Thoracic aorta (tissue), 2 donors: ENCODE measurements at places on chromosomes 11 and 22. TPM values are rescaled to one million over a fixed set of nuclear protein-coding genes. Genes with fewer than 3 reads are reported as not detected.

DNA sequence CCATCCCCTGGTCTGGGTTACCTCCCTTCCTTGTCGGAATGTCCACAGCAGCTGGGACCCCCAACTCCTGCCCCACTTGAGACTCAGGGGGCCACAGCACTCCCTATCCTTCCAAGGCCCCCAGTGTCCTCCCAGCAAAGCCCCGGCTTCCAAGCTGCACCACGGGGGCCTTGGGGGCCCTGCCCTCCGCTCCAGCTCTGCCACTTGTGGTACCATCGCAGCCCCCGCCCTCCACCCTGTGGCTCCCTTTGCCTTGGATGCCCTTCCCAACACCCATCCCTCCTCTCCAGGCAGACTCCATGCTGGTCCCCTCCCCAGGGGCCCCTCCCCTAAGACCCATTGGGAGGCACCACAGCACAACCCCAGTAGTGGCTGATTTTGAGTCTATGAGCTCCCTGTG lies 17.3 kb downstream of the TMEM258 start:
- DNase-seq: no peak

The RHOD gene
- 31.9 TPM for total RNA-seq

The RASGRP2 gene
- 78.4 TPM for total RNA-seq

DNA sequence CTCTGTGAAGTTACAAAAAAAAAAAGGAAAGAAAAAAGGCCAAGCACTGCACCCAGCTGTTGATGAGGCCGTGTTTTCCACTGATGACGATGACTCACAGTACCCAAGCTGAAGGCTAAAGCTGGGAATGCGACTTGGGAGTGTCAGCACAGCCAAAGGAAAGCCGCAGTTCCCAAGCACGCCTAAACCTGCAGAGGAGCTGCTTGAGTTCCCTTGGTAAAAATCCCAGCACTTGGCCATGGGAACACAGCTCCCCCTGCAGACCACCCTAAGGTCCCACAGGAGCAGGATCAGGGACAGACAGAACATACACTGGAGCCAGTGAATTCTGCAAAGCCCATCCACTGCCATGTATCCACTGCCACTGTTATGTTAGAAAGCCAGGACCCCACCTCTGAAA lies 39.9 kb downstream of the SERGEF start:
- DNase-seq: no peak

GRCh38 chr11:47725442-47726117 lies 10.4 kb upstream of the AGBL2 start:
- no peak for DNase-seq

GRCh38 chr11:113332638-113333329 lies 18.4 kb downstream of the TTC12 start:
- no peak for DNase-seq

DNA sequence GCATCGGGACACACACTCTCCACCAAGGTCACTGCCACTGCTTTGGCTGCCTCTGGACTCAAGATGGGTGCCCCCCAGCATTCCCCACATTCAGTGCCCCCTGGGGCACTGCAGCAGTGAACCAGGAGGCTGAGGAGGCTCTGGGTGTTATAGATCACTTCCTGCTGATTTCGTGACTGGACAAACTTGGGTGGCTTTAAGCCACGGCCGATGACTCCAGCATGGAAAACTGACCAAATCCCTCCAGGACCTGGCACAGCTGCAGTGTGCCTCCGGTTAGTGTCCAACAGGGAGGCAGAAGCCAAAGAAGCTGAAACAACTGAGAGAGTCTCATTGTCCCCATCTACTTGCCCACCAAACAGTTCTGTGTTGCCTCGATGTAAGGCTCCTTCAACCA lies 1.2 kb upstream of the GANAB start:
- DNase-seq: no peak

DNA sequence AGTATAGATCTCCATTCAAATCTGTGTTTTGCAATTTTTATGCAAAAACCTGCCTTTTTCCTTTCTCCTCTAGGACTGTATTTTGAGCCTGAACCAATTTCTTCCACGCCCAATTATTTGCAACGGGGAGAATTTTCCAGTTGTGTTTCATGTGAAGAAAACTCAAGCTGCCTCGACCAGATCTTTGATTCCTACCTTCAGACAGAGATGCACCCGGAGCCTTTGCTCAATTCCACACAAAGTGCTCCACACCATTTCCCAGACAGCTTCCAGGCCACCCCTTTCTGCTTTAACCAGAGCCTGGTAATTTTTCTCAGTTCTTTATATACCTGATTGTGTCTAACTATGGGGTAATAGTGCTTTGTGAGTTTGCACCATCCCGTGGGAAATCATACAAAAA lies 8.0 kb downstream of the POU2AF3 start:
- no peak for DNase-seq

DNA sequence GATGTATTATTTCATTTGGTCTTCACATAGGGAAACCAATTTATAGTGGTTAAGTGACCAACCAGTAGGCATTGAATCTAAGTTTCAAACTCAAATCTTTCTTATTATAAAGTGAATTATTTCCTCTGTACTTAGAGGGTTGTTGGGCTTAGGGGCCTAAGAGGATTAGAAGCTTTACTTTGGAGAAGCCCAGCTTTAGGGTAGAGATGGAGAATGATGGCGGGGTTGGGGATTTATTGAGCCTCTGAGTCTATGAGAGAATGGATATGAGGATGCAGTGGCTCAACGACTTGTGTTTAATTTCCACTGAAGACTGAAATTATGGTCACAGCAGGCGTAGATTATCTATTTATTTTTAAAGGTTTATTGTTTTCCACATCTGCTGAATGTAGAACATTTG lies 55.5 kb downstream of the CHRDL2 start:
- DNase-seq: no peak

DNA sequence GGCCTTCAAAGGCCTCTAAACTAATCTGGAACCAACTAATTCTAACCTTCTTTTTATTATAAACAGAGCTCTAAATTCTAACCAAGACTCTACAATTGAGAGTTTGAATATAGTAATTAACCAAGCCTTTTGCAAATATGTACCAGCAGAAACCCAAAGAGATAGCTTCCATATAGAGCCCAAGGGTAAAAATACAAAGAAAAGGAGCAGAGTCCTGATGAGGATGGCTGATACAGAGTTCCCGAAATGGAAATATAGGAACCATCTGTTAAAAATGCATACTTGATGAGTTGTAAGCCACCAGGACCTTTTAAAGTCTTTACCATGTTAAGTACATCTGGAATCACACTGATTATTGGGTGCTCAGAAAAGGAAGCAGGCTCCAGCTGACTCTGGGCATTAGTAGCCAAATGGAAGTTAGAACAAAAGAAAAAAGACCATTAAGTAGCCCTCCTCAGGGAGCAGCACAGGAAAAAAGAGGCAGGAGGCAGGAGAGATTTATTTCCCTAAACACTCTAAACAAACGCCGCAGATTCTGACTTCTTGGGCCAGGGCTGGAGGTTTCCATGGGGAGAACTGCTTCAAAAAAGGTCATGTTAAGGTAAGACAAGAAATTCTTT lies 463.1 kb upstream of the FAT3 start:
- no peak for DNase-seq

The OR8H1 gene
- not detected for total RNA-seq

- DNase-seq: no peak
Measured at GRCh38 chr11:7384691-7385090, 100.6 kb upstream of the OLFML1 start.

GRCh38 chr11:103798026-103798425 lies 238.4 kb upstream of the DDI1 start:
- no peak for DNase-seq

GRCh38 chr22:46734830-46735453 lies 3.1 kb downstream of the CERK start:
- no peak for DNase-seq

GRCh38 chr22:44962741-44963454 lies 46.9 kb downstream of the PHF21B start:
- DNase-seq: no peak

The LRRC55 gene
- not detected for total RNA-seq

GRCh38 chr11:94309757-94310156 lies 5.4 kb downstream of the IZUMO1R start:
- no peak for DNase-seq

The UPB1 gene
- total RNA-seq: 2.7 TPM

The GDPD4 gene
- not detected for total RNA-seq

DNA sequence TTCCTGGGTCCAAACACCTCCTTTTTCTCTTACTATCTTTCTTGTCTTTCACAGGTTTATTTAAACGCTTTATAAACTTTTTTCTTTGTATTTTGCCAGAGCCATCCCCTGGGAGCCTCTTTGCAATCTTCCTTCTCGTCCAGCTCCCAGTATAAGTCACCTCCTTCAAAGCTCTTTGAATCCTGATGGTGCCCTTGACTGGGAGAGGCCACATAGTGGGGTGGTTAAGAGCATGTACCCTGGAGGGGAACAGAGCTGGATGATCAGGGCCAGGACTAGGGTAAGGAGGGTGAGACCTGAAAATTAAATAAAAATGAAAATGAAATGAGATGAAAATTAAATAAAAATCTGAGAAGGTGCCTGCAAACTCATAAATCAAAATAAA lies 155.0 kb downstream of the FBXO7 start:
- DNase-seq: no peak

DNA sequence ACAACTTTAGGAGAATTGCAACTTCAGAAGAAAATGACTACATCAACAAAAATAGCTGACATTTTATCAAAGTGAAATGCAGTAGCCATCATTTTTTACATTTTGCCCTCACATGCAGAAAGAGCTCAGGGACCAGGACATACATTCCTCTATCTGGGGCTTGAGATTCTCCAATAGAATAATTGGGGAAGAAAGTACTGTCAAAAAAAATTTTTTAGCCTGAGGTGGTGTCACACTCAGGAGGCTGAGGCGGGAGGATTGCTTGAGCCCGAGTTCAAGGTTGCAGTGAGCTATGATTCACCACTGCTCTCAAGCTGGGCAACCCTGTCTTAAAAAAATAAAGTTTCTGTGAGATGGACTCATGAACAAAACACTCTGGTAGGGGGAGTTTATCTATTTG lies 32.2 kb upstream of the DEPDC7 start:
- DNase-seq: no peak

DNA sequence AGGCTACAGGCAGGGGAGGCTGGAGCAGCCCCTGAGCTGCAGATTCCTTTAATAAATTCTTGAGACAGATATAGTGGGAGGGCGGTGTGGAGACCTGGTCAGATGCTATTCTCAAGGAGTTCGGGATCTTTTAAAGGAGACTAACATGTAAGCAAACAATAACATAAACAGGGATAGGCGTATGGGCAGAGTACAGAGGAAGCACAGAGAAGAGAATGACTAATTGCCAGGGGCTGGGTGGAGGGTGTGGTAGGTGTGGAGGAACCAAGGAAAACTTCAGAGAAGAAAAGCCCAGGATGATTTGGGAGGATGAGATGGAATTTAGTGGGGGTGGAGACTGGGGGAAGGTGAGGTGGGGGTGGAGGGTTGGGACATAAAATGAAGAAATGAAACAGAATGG lies 9.7 kb upstream of the HEPHL1 start:
- DNase-seq: no peak

GRCh38 chr11:27028561-27028965 lies 12.1 kb upstream of the BBOX1 start:
- no peak for DNase-seq

DNA sequence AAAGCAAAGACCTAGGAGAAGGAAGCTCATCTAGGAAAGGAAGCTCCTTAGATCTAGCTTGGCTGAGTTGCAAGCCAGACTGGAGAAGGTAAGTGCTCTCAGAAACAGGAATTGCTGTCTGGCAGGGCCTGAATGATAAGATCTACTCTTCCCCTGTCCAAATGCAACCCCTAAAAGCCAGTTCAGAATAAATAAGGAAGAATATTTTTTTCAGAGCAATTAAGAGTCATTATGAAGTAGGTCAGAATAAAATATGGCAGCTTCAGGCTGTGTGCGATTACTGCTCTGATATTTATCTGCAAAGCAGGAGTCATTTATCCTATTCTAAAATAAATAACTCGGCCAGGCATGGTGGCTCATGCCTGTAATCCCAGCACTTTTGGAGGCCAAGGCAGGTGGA lies 82.1 kb downstream of the PIWIL4 start:
- no peak for DNase-seq

The DMC1 gene
- total RNA-seq: not detected

The DDTL gene
- 5.4 TPM for total RNA-seq

DNA sequence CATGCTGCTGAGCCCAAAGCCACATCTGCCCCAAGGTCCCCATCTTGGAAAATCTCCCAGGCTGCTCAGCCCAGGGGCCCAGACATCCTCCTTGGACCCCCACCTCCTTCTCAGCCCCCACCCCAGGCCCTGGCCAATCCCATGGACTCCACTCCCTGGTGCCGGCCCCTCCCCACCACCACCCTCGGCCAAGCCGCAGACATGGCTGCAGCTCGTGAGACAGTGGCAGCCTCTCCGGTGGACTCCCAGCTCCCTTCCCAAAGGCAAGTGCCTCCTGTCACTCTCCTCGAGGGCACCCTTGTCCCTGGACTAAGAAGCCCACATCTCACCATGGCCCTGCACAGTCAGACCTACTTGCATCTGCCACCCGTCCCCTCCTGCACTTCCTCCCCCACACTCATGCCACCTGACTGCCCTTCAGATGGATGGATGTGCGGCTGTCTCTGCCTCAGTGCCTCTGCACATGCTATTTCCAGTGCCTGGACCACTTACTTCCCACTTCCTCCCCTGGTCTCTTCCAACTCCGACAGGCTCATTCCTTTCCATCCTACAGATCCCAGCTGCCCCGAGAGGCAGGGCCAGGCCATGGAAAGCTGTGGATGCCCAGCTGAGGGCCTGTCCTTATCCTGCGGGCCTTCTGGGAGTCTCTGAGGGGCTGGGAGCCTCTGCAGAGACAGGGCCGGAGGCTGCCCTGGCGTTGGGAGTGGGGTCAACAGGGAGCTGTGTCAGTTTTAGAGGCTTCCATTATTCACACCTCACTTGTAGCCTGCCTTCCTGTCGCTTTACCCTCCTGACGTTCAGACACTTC lies 25.5 kb upstream of the RFPL3 start:
- no peak for DNase-seq

- DNase-seq: no peak
Measured at GRCh38 chr22:24437741-24438328, 10.4 kb downstream of the ADORA2A start.

GRCh38 chr11:86885311-86885710 lies 69.9 kb downstream of the FZD4 start:
- DNase-seq: no peak

DNA sequence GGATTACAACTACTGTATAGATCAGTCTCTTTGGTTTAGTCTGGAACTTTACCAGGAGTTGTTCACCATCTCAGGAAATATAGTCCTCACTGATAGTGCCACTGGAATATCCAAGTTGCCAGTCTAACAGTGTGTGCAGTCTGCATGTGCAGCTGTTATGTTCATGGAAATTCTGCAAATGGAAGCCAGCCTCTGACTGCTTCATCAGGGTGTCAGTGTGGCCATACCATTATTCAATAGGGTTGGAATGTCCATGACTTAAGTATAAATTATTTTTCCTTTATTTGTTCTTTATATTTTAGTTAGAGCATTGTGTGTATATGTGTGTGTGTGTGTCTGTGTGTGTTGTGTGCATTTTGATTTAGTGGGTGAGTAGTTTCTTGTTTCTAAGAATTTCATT lies 51.8 kb downstream of the C11orf96 start:
- DNase-seq: no peak

GRCh38 chr11:66224226-66224855 lies 44.1 kb upstream of the RAB1B start:
- DNase-seq: no peak
